ENCODE measurements at places on chromosomes 12 and 14.
A peak's percentile ranks its signal among the peaks of the same experiment; 100 is the strongest.

- no peak for DNase-seq
Measured at GRCh38 chr12:2439332-2440100, 355.3 kb upstream of the FKBP4 start.

- peak; percentile 99 for DNase-seq
Measured at GRCh38 chr12:6943722-6944380, at the start of the genes C12orf57 and RNU7-1. Gene C12orf57 (plus strand): TSS chr12:6944022. CDS start chr12:6944122, 100 bp downstream. Gene RNU7-1 (plus strand): TSS chr12:6943816.

GRCh38 chr12:68406134-68406576 lies 74.0 kb upstream of the MDM1 start:
- no peak for DNase-seq

GRCh38 chr14:104433401-104434213 lies 146.0 kb upstream of the C14orf180 start:
- DNase-seq = no peak

DNA sequence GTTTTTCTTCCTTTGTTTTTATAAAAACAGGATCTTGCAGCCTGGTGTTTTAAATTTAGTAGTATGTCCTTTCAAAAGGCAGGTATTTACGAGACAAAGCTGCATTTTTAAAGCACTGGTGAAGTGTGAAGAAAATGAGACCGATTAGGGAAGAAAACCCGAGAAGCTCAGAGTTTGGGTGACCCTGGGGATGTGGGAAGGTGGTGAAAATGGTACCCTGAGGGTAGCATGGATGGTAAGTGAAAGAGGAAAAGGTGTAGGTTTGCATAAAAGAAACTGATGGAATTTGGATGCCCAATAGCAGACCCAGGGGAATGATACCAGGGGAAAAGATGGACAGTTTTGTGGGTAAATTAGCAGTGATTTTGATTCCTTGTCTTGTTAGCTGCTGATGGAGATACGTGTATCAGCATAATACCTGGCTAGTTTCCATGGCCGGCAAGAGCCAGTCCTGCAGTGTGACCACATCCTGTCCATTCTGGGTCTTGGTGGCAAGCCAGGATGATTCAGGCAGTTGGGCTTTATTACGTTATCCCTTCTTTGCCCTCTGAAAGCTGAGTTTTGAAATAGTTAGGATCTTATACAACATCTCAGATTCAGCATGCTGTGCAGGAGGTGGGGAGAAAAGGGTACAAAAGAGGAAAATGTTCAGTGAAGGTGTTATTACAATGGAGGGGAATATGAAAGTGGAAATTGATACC lies 8.9 kb downstream of the BICD1 start:
- no peak for DNase-seq

DNA sequence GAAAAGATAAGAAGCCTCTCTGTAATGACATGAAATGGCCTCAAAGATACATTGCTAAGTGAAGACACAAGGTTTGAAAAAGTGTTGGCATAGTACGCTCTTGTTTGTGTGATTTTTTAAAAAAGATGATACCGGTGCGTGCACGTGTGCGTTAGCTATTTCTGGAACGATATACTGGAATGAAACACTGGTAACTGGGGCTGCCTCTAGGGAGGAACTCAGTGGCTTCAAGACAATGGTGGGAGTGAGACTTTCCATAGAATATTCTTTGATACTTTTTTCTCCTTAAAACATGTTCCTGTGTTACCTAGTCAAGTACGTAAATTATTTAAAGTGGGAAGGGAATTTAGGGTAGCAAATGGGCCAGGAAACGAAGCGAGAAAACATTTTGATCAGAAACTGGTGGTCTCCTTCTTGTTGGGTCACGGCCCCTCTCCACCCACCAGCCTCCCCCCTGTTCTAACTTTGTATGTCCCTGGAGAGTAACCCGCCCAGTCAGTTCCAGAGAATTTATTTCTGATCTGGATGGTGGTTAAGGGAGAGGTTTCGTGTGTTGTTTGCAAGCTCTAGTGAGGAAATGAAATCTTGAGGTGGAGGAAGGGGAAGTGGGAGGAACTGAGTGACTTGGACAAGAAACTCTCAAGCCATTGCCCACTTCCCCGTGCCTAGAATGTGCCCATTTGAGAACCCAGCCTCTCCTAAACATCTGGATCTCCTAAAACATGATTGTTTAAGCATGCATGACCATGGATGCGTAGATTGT lies 6.6 kb downstream of the FGF6 start:
- no peak for DNase-seq

GRCh38 chr12:15011162-15011561 lies 38.3 kb downstream of the PDE6H start:
- no peak for DNase-seq

DNA sequence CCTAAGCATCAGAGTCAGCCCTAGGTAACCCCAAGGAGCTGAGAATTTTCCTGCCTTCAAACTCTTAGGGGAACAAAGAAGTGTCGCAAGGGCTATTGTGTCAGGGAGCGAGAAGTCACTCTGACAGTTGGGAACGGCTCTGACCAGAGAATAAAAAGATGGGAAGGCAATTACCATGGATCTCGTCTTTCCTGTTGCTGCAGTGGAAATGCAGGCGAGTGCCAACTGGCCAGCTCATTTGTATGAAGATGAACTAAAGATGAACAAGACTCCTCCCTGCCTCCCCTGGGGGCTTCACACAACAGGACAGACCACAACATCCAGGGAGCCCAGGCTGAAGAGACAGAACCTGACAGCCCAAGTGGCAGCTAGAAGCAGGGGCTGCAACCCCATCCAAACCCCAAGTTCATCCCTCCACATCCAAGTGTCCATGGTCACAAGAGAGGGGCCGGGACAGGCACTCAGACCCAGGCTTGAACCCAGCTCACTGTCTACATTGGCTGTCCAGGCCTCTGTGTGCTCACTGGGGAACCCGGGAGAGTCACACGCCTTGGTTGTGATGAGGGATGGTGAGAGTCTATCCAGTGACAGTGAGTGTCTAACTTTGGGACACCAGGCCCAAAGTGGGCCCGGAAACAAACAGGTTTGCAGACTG lies 322.4 kb downstream of the BCL11B start:
- DNase-seq = no peak

- DNase-seq = no peak
Measured at GRCh38 chr12:6356374-6356820, 14.5 kb upstream of the TNFRSF1A start.

GRCh38 chr12:76024942-76025600 lies 6.5 kb downstream of the PHLDA1 start:
- no peak for DNase-seq

DNA sequence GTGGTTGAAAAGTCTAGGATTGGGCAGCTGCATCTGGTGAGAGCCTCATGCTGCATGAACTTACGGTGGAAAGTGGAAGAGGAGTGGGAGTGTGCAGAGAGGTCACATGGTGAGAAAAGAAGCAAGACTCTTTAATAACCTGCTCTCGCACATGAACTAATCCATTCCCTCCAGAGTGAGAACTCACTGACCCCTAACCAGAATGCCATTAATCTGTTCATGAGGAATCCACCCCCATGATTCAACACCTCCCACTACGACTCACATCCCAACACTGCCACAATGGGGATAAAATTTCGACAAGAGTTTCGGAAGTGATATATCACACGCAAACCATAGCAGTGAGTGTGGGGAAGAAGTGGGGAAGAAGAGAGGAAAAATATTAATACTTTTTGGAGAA lies 377.4 kb downstream of the NAV3 start:
- no peak for DNase-seq

GRCh38 chr12:90677055-90677454 lies 277.9 kb downstream of the CCER1 start:
- DNase-seq = no peak

DNA sequence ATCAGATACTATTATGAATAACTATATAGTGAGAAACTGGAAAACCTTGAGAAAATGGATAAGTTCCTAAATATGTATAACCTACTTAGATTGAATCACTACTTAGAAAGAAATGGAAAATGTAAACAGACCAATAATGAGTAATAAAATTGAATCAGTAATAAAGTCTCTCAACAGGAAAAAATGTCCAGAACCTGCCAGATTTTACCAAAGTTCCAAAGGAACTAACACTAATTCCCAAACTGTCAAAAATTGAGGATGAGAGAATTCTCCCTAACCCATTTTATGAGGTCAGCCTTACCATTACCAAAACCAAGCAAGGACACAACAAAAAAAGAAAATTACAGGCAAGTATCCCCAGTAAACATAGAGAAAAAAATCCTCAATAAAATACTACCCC lies 272.0 kb downstream of the RPAP3 start:
- DNase-seq = no peak

DNA sequence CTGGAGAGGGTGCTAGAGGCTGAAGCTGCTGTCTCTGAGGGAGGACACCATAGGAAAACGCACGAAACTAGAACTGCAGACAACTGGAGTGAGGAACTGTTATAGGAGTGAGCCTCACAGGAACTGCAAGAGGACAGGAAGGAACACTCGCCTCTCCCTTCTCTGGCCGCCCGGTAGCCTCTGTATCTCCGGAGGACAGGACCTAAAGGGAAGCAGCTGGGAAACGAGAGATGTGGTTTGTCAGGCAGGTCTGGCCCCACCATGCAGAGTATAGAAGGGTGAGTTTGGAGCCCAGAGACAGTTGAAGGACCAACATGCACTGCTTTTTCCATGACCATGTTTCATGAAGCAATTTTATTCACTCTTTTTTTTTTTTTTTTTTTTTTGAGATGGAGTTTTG lies 127.3 kb downstream of the EFCAB11 start:
- DNase-seq = no peak

- DNase-seq = no peak
Measured at GRCh38 chr12:29346769-29347421, 34.1 kb downstream of the ERGIC2 start.

GRCh38 chr14:33350366-33350990 lies 411.8 kb downstream of the NPAS3 start:
- DNase-seq = no peak

GRCh38 chr12:101490286-101490920 lies 15.3 kb downstream of the SPIC start:
- DNase-seq = peak; percentile 6

GRCh38 chr12:57110104-57111030 lies 795 bp downstream of the STAT6 start:
- no peak for DNase-seq

DNA sequence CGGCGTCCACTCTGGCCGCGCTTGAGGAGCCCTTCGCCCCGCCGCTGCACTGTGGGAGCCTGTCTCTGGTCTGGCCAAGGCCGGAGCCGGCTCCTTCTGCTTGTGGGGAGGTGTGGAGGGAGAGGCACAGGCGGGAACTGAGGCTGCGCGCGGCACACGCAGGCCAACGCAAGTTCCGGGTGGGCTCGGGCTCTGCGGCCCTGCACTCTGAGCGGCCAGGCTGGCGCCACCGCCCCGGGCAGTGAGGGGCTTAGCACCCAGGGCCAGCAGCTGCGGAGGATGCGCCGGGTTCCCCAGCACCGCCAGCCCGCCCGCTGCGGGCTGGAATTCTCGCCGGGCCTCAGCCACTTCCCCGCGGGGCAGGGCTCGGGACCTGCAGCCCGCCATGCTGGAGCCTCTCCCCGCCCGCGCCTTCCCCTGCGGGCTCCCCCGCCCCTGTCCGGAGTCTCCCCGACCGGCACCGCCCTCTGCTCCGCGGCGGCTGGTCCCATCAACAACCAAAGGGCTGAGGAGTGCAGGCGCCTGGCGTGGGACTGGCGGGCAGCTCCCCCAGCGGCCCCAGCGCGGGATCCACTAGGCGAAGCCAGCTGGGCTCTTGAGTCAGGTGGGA lies 921.2 kb upstream of the FOXG1 start:
- DNase-seq = no peak

DNA sequence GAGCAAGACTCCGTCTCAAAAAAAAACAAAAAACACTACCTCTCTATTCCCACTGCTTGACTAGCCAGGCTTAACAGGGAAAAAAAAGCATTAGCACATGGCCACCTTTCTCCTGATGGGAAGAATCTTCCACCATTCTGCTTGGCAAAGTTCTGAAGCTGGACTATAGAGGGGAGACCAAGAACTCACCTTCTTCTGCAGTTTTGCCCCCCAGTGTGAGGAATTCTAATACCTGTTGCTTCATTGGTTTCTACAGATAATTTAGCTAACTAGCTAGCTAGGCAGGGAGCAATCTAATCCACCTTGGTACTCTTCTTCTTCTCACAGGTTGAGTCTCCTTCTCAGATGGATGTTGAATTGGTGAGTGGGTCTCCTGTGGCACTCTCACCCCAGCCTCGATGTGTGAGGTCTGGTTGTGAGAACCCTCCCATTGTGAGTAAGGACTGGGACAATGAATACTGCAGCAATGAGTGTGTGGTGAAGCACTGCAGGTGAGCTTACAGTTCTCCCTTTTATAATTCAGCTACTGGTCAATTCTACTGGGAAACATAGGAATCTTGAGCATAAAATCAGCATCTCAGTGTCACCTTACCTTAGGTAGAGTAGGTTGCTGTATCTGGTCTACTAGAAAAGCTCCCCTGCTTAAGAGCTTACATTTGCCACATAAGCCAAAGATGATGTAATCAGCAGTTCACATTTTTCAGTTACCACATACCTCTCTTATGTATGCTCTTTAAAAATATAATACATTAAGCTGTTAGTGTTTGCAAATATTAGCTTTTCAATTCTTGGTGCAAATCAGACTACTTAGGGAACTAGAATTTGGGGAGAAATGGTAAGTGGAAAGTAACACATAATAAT lies 16.0 kb downstream of the METTL3 start:
- DNase-seq = no peak

DNA sequence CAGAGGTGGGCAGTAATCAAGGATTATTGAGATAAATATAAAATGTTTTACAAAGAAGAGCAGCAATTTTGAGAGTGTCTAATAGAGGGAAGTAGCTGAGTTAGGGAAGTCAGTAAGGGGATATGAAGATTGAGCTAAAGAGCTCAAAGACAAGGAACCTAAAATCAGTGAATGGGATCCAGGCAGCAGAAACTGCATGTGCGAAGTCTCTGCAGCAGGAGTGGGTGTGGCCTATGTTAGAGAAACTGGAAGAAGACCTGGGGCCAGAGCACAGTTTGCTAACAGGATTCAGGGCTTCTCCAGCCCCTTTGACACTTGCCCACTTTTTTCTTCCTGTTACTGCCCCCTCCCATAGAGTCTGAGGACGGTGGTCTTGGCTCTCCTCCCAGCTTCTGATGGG lies 36.3 kb upstream of the PLXNC1 start:
- DNase-seq = no peak

DNA sequence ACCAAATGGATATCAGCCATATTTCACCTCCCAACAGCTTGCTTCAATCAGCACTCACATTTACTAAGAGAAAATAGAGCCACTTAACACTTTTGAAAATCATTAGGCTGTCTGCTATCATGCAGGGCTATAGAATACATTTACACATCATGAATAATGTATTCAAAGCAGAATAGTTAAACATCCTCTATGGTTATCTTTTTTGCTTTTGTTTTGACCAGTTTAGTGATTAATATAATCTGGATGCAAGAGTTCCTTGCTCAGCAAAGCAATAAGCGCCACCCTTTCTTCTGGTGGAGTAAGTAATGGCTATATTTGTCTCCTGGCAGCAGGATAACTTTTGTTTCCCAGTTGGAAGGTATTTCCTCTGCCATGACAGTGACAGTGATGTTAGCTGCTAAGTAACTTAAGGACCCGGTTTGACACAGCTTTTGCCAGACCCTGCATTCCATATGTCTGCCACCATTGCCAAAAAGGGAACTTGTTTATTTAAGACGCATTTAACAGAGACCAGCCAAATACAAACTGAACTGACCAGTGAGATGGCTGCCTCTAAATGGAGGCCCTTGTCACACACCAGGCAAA lies 70.3 kb upstream of the NR2C1 start:
- DNase-seq = no peak

Data from NCI-H1694 (cell line).